Keratinocyte (primary cell): ENCODE measurements at places on chromosomes 3 and 15. TPM values are rescaled to one million over a fixed set of nuclear protein-coding genes. Genes with fewer than 3 reads are reported as not detected.

Gene MSL2
- polyA plus RNA-seq: 4.1 to 10.3 TPM (median 9.5 TPM) in 3 replicates

Gene GJD2
- polyA plus RNA-seq: not detected in 3 replicates

Gene SETMAR
- 11.7 to 12.7 TPM (median 11.8 TPM) in 3 replicates for polyA plus RNA-seq

Gene SPESP1
- 3.8 to 6.1 TPM (median 5.3 TPM) in 3 replicates for polyA plus RNA-seq

Gene NEK10
- polyA plus RNA-seq: 0.37 to 0.98 TPM (median 0.97 TPM) in 3 replicates

Gene ALS2CL
- polyA plus RNA-seq: 35.0 to 76.9 TPM (median 40.9 TPM) in 3 replicates

Gene SAMMSON
- polyA plus RNA-seq: not detected in 3 replicates

Gene SEMA7A
- 8.0 to 15.5 TPM (median 8.1 TPM) in 3 replicates for polyA plus RNA-seq

Gene GHRL
- not detected in 3 replicates for polyA plus RNA-seq

Gene JAGN1
- polyA plus RNA-seq: 45.1 to 61.1 TPM (median 48.0 TPM) in 3 replicates

Gene PTX3
- polyA plus RNA-seq: 0.13 to 0.16 TPM (median 0.14 TPM) in 3 replicates

Gene PLA2G4B
- 3.9 to 9.8 TPM (median 8.6 TPM) in 3 replicates for polyA plus RNA-seq

Gene NPHP3
- polyA plus RNA-seq: 15.0 to 22.4 TPM (median 17.3 TPM) in 3 replicates

Gene TM6SF1
- polyA plus RNA-seq: 0.05 TPM in 1 of 3 replicates, not detected in the others

Gene AHSG
- polyA plus RNA-seq: 0.42 to 0.73 TPM (median 0.59 TPM) in 3 replicates

Gene CCR3
- 0.16 to 0.84 TPM (median 0.17 TPM) in 3 replicates for polyA plus RNA-seq

Gene HESX1
- 0.12 to 0.29 TPM (median 0.28 TPM) in 3 replicates for polyA plus RNA-seq

Gene SLC28A1
- not detected in 3 replicates for polyA plus RNA-seq

Gene IQCB1
- polyA plus RNA-seq: 6.7 to 14.7 TPM (median 8.7 TPM) in 3 replicates

Gene FBXO40
- polyA plus RNA-seq: not detected in 3 replicates

Gene FGF12
- polyA plus RNA-seq: 0.84 to 4.1 TPM (median 4.1 TPM) in 3 replicates

Gene SENP7
- 2.7 to 7.4 TPM (median 5.2 TPM) in 3 replicates for polyA plus RNA-seq

Gene NR1I2
- polyA plus RNA-seq: not detected in 3 replicates

Gene CHST13
- not detected in 3 replicates for polyA plus RNA-seq

Gene GOLGA8K
- not detected in 3 replicates for polyA plus RNA-seq

Gene CPNE9
- polyA plus RNA-seq: not detected in 3 replicates

Gene NAALADL2
- polyA plus RNA-seq: 0.63 to 0.87 TPM (median 0.75 TPM) in 3 replicates

Gene FAM174B
- polyA plus RNA-seq: 0.22 to 0.73 TPM (median 0.44 TPM) in 3 replicates

Gene SLC22A14
- polyA plus RNA-seq: 0.08 to 0.37 TPM (median 0.20 TPM) in 3 replicates

Gene HRG
- 0.03 TPM in 2 of 3 replicates, not detected in the other for polyA plus RNA-seq

Gene SCAMP5
- 1.9 to 3.0 TPM (median 2.9 TPM) in 3 replicates for polyA plus RNA-seq

Gene TF
- polyA plus RNA-seq: 0.28 to 0.70 TPM (median 0.30 TPM) in 3 replicates

Gene NMD3
- 48.0 to 65.2 TPM (median 54.3 TPM) in 3 replicates for polyA plus RNA-seq

Gene PSTPIP1
- polyA plus RNA-seq: 9.6 to 11.2 TPM (median 10.0 TPM) in 3 replicates
